ENCODE measurements at places on chromosomes 4 and X.

DNA sequence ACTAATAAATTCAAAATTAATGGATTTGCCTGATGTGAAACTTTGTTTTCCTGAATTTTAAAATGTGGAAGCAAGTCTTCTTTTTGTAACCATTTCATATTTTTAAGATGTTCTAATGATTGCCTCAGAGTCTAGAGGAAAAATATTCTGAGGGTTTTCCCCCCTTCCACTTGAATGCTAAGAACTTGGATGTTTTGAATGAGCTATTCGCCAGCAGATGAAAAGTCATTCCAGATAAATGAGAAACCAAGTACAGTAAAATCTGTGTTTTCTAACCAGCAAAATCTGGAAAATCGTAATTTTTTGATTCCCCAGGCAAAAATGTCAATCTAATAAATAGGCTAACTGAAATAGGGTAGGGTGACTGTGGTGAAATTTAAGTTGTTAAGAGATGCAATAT is 45.6 kb downstream of the SLIT2 start:
- DNase-seq, result no peak

- no peak for DNase-seq
Measured at GRCh38 chr4:157521906-157522305, 301.4 kb downstream of the GRIA2 start.

GRCh38 chr4:8222609-8223388 is 23.7 kb downstream of the SH3TC1 start:
- DNase-seq, result no peak

DNA sequence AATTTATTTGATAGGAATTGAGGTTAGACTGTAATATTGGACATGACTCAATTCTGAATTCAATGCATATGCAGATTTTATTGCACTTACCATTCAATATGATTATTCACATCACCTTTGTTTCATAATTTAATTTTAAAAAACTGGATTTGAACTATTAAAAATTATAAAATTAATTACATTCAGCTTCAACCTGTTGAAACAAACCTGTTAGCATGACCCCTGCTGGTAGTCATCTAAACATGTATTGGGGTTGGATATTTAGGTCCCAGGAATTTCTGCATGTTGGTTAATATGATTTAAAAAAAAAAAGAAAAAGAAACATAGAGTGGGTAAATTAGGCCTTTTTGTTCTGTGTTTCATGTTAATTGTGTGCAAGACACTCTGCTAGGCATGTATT is 85.9 kb downstream of the ARSJ start:
- no peak for DNase-seq

DNA sequence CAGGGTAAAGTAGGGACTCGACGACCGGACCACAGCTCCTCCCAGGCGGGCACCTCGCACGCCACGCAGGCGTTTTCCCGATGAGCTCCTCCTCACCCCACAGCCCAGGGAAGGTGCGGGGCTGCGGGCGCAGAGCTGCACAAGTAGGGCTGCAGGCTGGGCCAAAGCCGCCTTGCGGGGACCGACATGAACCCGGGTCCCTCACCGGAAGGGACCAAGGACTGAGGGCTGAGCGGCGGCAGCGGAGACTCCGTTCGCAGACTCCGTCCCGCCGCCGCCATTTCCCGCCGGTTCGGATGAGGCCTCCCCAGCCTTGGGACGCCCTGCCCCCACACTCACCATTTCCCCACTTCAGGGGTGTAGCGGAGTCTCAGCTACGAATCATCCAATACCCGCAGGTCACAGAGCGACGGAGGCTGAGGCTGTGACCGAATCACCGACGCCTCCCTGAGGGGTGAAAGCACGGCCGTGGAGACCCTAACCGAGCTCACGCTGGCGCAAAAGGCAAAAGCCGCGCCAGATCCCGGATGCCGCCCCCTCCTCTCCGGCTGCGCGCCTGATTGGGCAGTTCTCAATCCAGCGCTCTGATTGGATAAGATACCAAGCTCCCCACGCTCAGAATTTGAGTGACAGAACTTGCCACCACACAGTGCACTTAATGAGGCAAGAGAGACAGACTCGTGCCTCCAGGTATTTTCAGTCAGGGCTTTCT is at the start of gene ZNF732:
Gene ZNF732 (minus strand): TSS at position 506 of the 712 bp plus-strand sequence. CDS start 164 bp downstream, at position 342.
- DNase-seq, result peak; percentile 3
